ENCODE measurements at places on chromosomes 1 and 21.

- no peak for DNase-seq
Measured at GRCh38 chr1:226949401-226949800, 9.3 kb downstream of the COQ8A start.

GRCh38 chr1:219582296-219582695 lies 30.6 kb downstream of the ZC3H11B start:
- no peak for DNase-seq

DNA sequence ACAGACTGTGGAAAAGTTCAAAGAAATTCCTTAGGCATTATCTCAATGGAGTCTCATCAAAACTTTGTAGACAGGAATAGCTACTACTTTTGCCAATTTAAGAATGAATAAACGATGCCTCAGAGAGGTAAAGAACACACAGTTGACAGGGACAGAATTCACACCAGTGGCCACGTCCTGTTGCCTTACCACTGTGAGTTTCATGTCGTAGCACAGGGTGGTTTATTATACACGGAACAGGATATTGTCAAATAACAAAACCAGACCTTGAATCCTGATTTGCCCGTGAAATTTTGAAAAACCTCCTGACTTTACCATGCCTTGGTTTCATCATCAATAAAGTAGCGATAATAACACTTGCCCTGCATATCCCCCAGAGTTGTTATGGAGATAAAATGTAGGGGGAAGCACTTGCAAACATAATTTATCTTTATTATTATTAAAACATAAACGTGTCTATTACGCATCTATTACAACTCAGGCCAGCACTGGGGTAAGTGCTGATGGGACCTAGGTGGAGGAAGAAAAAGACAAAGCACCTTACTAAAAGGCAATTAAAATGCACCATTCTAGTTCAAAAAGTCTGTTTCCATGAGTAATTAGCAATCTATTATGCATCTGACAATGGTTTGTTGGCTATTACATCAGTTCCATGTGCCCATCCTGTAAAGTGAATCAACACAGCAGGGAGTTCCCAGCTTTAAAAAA lies 408.1 kb upstream of the RUNX1 start:
- DNase-seq: no peak

DNA sequence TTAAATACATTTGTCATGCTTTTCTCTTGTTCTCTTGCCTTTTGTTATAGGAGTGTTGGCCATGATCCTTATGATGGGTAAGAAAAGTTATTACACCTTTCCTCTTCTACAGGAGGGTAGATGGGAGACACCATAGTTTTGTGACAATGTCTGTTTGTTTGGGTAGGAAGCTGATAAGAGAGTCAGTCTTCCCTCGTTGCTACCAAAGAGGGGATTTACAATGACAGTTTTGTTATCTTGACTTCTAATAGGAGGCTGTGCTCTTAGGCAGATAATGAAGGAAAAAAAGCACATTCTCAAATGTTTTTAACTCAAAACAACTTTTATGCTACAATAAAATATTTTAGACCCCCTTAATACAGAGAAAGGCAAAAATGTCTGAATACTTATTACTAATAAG lies 48.0 kb upstream of the WLS start:
- no peak for DNase-seq

- no peak for DNase-seq
Measured at GRCh38 chr1:183090391-183091006, 67.3 kb downstream of the LAMC1 start.

- no peak for DNase-seq
Measured at GRCh38 chr1:223708001-223708359, 4.4 kb upstream of the CAPN2 start.

GRCh38 chr21:14850394-14850793 lies 214.4 kb downstream of the NRIP1 start:
- no peak for DNase-seq

DNA sequence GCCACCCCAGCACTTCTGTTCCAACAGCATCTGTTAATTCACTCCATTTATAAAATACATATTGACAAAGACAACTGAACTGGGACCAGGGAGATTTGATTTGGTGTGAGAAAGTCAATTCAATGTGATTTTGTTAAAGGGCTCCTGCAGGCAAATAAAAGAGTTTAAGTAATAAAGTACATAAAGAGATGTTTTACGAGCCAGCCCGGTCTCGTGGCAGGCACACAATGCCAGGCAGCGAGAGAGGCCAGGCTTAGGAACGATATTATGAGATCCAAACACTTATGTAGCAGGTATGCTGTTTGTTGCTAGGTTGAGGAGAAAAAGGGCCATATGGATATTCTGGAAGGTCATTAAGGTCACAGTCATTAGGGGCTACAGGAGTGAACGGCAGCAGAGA lies 227.1 kb downstream of the KCTD3 start:
- no peak for DNase-seq

DNA sequence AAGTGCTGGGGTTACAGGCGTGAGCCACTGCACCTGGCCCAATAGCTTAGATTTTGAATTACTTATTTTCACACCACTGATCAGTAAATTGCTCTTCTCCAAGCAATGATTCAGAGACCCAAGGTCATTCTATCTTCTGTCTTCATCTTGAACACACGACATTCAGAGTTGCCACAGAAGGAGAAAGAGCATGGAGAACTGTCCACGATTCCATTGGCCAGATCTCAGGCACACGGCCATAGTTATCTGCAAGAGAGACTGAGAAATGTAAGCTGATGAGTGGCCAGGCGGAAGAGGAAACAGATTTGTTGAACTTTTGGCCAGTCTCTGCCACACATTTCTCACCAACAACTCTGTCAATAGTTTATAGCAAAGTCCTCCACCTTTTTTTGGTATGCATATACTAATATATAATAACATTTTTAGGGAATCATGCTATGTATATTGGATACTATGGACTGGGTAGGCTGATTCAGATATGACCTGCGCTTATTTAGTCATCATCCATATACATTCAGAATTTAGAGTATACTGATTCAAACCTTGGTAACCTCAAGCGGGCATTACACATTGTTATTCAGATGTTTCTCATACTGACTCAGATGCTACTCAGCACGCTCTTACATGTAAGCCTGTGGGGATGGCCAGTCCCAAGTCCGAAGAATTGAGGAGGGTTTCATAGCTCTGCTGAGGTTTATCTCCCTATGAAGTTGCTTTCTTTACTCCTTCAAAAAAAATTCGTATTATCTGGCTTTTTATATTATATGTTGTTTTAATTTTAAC lies 25.5 kb upstream of the CAP1 start:
- no peak for DNase-seq

DNA sequence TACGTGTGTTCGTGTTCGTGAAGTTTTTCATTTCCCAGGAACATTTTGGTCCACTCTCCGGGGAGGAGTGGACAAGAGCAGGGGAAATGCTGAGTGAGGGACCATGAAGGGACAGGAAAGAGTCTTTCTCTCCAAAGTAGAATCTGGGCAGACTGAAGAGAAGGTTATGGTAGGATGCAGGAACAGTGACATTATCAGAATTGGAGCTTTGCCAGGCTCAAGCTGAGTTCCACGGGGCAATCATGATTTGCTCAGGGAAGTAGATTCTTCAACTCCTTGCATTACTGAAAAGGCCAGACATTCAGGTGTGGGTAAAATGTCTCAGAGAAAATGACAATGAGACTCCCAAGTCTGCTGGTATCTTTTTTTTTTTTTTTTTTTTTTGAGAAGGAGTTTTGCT lies 16.6 kb downstream of the ATP1A4 start:
- DNase-seq: no peak

GRCh38 chr1:241627453-241628259 lies 12.5 kb downstream of the CHML start:
- DNase-seq: no peak

GRCh38 chr1:38025233-38025632 lies 12.7 kb downstream of the UTP11 start:
- DNase-seq: no peak

- DNase-seq: no peak
Measured at GRCh38 chr1:93588206-93588605, 93.4 kb downstream of the BCAR3 start.

DNA sequence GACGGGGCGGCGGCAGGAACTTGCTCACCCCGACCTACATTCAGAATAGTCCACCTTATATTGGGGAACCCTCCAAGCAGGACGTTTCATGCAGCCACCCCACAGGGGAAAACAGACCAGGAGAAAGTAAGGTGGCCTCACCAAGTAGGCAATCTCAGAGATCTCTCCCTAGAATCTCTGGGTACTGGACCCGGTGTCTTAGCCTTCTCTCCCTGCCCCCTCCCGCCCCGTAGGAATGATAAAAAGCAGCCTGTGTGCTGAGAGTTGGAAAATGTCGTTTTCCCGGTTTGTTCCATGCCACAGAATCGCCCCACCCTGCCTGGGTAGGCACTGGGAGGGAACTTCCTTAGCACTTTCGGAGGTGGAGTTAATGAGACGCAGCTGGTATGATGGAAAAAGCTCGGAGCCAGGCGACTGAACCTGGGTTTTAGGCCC lies 789 bp upstream of the PTPN14 start:
- DNase-seq: no peak

DNA sequence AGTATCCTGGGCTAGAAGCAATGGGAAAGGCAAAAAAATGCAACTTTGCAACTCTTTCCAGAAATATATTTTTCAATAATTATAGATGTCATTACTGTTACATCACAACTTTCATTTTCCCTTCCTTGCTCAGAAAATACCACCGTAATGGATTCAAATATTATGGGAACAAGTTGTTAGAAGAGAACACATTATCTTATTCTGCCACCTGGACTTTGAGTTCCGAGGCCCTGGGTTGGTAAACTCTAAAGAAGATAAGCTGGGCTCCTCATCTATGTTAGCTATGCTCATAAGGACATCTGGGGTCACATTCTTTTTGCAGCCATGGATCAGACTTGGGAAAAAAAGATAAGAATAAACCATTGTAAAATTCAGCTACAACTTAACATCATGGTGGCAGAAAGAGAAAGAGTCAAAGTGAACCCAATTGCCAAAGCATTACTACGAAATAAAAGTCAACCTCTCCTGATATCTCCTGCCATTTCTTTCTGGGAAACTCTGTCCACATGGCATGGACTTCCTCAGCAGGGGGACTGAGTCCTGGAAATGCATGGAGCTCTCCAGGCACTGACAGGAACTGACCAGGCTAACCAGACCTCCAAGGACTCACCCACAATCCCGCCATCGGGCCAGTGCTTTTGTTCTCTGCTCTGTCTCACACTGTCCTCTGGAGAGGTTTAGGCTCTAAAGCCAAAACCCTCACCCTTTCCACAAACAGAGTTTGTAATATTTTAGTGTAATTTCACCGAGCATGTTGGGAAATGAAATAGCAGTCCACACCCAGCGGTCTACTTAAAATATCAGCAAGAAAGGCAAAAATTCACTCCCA lies 499.1 kb upstream of the RUNX1 start:
- no peak for DNase-seq

DNA sequence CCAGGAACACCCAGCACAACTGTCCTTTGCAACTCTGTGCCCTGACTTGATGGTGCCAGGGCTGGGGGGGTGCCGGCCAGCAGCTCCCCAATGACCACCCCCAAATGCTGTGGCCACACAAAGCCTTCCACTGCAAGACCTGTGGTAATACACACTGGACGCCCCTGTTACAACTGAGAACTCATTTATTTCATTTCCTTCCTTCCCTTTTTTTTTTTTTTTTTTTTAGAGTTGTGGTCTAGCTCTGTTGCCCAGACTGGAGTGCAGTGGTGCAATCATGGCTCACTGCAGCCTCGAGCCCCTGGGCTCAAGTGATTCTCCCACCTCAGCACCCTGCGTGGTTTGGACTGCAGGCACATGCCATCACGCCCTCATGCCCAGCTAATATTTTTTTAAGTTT lies 25.2 kb downstream of the TP73 start:
- DNase-seq: no peak

DNA sequence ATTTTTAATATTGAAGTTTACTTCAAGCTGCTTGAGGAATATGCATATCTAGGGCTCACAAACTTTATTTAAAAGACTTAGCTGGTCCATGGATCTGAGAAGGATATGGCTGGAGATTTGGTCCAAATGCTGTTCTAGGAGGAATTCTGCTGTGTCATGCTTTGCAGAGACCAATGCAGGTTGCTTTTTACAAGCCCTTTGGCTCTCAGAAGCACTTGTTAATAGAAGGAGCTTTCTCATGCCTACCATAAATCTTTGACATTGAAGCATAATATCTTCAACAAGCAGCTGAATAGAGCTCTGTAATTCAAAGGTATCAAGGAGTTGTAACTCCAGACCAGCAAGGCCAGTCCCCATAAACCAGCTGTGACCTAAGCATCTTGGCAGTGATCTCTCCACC lies 299.1 kb downstream of the HHAT start:
- DNase-seq: no peak

DNA sequence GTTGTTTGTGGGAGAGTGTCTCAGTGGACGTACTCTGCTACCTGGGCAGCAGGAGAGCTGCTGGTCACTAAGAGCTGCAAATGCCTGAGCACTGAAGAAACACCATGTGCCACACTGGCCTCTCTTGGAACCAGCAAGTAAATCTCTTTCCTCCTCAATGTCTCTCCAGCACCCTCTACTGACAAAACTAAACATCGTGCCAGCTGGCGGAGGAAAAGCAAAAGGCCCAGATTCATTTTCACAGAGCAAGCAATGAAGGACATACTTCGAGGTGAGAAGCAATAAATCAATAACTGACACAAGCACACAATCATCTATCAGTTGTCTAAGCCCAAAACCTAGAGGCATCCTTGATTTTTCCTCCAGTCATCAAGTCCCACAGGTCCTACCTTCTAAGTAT lies 78.1 kb downstream of the RERE start:
- no peak for DNase-seq

DNA sequence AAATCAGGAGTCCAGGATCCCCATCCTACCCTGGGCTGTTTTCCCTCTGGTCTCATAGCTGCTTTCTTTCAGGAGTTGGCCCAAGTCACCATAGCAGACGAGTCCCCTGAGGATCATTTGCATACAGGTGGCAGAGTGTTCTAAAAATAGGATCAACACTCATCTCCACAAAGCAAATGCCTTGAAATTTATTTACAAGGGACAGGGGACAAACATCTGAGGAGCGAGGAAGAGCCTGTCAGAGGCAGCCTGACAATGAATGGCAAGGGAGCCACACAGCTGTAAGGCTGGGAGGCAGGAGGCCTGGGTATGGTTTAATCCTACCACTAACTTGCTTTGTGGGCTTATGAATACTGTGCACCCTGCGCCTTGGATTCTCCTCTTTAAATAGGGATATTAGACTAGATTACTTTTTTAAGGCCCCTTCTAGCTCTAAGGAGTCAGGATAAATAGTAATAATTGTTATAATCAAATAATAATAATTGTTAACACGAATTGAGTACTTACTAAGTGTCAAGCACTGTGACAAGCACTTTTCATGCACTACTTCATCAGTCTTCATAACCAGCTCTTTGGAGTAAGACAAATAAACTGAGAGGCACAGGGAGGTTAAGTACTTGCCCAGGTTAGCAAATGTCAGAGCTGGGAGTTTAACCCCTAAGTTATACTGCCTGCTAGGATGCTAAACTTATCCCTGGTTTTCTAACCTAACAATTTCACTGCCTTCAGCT lies 34.5 kb downstream of the RAB3B start:
- no peak for DNase-seq

GRCh38 chr1:113325022-113325421 lies 65.3 kb upstream of the MAGI3 start:
- DNase-seq: no peak
